Caco-2 (cell line): ENCODE measurements at places on chromosomes 13 and 19.

DNA sequence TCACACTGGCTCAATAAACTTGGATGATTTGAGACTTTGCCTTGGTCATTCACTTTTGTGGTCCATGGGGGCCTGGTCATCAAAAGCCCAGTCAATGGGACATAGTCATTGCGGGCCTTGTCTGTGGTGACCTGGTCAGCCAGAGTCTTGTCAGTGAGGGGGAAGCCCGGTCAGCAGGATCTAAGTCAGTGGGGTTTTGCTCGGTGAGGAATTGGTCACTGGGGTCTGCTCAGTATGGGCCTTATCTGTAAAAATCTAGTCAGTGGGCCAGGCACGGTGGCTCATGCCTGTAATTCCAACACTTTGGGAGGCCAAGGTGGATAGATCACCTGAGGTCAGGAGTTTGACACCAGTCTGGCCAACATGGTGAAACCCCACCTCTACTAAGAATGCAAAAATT is 63.7 kb upstream of the TPM4 start:
- DNase-seq: no peak

GRCh38 chr19:41222240-41222639 is 3.2 kb downstream of the AXL start:
- no peak for DNase-seq

- no peak for DNase-seq
These were observed 137.7 kb downstream of the SOX1 start for GRCh38 chr13:112204346-112205327.

GRCh38 chr13:74891610-74892009 is 590.4 kb downstream of the TBC1D4 start:
- no peak for DNase-seq
